ENCODE measurements at places on chromosomes 11 and 22. TPM values are rescaled to one million over a fixed set of nuclear protein-coding genes. Genes with fewer than 3 reads are reported as not detected.

DNA sequence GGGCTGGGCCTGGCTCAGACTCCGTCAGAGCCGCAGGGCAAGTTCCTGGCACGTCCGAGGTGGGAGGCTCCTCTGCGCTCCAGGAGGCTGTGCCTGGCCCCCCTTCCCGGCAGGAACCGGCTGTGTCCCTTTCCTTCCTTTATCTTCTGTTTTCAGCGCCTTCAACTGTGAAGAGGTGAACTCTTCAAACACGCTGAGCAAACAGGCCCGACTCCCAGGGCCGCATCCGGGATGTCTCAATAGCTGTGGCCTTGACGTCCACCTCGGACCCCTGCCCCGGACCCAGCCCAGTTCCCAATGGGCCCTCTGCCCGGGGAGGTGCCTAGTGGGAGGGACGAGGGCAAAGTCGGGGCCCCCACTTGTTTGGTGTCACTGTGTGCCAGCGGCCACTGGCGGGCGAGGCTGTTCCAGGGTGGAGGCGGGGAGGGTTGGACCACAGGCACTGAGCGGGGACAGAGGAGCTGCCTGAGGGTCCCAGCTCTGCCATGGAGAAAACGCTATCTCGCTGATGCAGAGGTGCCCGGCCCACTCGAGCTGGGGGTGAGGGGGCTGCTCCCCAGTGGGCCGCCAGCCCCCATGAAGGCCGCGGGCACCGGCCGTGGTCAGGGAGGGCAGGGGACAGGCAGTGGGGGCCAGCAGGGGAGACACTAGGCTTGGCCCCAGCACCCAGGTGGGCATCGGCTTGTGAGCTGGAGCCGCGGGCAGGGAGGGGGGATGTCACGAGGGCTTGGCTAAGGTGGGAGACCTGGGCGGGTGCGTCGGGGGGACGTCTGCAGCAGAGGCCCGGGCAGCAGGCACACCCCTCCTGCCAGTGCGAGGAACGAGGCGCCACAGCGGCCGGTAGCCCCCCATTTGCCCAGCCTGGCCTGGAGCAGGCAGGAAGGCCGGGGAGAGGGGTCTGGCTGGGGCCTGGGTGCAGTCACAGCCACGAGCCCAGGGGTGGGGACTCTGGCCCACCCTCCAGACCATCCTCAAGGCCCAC, 2.7 kb upstream of the MUC5B start:
- DNase-seq, result no peak

GRCh38 chr11:65221026-65221425, 39.3 kb downstream of the CAPN1 start:
- no peak for DNase-seq

DNA sequence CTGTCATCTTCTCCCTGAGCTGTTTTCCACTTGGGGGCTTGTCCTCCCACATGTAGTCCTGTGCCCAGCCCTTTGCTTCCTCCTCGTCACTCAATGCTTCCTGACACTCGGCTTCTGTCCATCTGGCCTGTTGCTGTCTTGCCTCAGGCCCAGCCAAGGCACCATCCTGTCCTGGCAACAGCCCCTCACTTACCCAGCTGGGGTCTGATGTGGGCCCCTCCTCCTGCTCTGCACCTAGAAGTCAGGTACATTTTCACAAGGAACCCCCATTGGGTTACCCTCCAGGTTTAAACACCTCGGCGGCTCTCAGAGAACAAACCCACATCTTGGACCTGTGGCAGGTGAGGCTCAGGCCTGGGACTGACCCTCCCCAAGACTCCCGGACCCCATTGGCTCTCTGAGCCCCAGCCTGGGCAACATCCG, 784.8 kb downstream of the TBC1D22A start:
- DNase-seq, result no peak

GRCh38 chr11:31262761-31263160, 106.8 kb downstream of the DCDC1 start:
- peak; percentile 62 for DNase-seq

- DNase-seq, result no peak
Observed at GRCh38 chr11:32030875-32031503, 59.9 kb upstream of the RCN1 start.

- DNase-seq, result peak; percentile 25
Observed at GRCh38 chr11:18700375-18700774, 1.8 kb downstream of the TMEM86A start.

GRCh38 chr11:17525570-17525969, 18.6 kb downstream of the USH1C start:
- no peak for DNase-seq

DNA sequence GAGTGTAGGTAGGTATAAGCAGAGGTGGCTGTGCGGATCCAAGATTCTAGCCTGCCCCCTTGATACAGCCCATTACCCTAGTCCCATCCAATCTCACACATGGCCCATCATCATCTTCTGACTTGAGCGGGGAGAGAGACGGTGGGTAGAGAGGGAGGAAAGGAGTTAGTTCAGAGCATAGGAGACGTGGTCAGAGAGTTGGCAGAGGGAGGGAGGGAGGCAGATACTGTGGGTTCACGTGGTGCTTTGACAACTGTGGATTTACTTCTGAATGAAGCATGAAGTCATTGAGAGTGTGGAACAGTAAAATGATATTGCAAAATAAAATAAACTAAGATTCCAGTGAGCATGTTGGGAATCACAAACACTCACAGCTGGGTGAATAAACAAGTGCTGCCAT, 31.4 kb upstream of the VPREB1 start:
- DNase-seq, result no peak

- peak; percentile 48 for DNase-seq
Observed at GRCh38 chr11:107716884-107717532, 5.2 kb upstream of the SLN start.

GRCh38 chr22:24392218-24392931, 35.0 kb upstream of the ADORA2A start:
- no peak for DNase-seq

DNA sequence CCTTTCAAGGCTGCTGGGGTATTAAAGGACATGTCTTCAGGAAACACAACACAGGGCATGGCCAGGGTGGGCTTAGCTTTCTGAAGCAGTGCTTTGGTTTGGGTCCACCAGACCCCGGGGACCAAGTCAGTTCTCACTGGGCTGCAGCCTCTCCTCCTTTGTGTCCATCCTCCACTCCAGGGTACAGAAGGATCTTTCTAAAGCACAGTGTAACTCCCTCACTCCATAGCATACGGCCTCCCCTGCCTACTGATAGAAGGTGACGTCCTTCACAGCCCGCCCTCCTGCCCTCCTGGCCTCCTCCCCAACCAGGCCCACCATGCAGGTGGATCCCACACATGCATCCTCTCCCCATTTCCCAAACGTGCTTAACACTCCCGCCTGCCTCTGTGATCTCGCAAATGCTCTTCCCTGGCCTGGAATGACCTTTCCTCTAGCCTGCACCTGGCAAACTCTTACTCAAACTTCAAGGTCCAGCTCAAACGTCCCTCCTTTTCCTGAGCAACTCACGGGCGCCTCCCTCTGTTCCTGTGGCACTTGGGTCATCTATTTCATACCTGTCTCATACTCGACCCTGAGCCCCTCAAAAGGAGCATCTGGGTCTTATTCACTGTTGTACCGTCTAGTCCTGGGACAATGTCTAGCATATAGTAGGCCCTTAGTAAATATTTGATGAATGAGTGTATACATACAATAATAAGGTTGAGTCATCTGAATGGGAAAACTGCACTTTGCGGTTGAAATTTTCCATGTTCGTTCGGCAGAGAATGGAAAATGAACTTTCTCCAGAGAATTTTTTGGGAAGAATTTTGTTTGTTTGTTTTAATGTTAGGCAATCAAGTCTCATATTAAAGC, 187.7 kb downstream of the EFCAB6 start:
- DNase-seq, result peak; percentile 11

GRCh38 chr22:31948002-31948401, 3.7 kb downstream of the YWHAH start:
- DNase-seq, result no peak

DNA sequence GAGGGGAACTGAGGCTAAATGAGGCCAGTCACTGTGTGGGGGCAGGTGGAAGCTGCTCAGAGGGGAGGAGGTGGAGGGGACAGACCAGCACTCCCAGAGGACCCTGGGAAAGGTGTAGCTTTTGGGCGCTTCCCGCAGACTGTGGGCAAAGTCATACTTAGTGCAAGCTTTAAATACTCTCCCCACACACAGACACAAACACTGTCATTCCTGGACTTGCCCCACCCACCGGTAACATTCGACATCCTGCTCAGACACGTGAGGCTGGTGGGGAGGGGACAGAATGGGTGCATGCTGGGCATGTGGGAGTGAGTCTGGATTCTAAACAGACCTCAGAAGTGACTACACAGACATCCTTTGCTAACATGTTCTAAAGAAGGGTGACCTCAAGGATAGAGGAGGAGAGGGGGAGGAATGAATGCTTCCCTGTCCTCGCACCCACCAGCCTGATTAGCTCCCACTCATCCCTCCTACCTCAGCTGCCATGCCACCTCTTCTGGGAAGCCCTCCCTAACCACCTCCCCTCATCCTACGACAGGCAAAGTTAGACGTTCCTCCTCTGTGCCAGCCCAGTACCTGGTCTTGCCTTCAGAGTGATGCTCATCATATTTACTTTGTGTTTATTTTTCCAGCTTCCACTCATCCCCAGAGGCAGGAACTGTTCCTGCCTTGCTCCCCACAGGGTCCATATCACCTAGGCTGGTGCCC, 22.2 kb downstream of the TSKU start:
- peak; percentile 48 for DNase-seq

GRCh38 chr11:73963861-73964260, 13.0 kb downstream of the DNAJB13 start:
- DNase-seq, result no peak

- DNase-seq, result peak; percentile 23
Observed at GRCh38 chr11:77046060-77046501, 11.9 kb downstream of the B3GNT6 start.

DNA sequence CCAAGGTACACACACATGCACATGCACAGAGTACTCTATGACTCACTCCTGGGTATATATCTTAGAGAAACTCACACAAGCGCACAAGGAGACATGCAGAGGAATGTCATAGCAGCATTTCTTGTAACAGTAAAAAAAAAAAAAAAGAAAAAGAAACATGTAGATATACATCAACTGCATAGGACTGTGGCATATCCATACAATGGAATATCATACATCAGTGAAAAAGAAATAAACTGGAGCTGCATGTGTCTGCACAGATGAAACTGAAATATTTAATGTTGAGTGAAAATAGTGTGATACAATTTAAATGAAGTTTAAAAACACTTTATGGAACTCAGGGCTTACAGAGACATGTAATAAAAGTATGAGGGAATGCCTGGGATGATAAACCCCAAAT, 46.4 kb downstream of the SYT13 start:
- DNase-seq, result no peak

GRCh38 chr11:17076517-17077239, 789 bp downstream of the RPS13 start:
- DNase-seq, result peak; percentile 3

DNA sequence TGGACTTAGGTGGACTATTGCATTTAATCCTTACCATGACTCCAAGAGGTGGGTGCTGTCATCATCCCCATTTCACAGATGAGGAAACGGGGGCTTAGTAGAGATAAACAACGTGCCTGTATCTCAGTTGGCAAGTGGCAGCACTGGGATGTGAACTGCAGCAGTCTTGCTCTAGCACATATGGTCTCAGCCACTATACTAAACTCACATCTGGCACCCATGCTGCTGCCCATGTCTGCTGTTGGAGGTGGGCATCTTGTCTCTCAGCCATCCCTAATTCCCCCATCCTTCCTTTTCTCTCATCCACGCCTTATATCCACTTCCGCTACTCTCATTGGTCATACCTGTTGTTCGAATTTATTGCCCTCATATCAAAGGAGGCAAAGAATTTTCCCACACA, 3.8 kb downstream of the PRG3 start:
- no peak for DNase-seq

- no peak for DNase-seq
Observed at GRCh38 chr11:8296872-8297271, 33.2 kb upstream of the LMO1 start.

- DNase-seq, result no peak
Observed at GRCh38 chr11:4185561-4185960, 91.0 kb downstream of the RRM1 start.

DNA sequence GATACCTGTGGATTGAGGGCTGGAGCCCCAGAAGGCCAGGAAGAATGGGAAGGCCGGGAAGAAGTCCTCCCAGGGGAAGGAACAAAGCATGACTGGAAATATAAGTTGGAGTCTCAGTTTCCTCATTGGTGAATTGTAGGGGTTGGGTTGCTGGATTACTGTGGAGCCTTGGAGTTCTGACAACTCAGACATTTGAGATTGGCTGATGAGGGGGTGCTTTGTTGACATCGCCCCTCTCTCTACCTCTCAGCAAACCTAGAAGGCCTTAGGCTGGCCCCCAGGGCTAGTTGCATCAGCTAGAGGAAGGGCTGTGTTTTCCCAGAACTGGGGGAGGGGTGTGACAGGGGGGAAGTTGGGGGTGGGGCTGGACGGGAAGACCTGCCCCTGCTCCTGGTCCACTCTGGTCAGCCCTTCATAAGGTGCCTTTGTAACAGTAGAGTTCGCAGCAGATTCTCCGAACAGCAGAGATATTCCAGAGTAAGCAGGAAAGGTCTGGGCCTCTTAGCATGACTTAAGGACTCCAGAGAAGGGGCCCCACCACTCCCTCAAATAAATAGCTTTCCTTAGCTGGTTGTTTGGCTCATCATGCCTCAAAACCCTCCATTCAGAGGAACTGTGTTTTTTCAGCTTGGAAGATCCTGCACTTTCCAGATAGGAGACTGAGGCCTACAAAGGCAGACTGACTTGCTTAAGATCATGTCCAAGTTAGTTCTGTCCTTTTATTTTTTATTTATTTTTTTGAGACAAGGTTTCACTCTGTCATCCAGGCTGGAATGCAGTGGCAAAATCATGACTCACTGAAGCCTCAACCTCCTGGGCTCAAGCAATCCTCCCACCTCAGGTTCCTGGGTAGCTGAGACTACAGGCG, 12.5 kb upstream of the THRSP start:
- peak; percentile 85 for DNase-seq

- DNase-seq, result no peak
Observed at GRCh38 chr11:22275600-22275999, 62.6 kb upstream of the SLC17A6 start.

Gene KIRREL3
- not detected for total RNA-seq

Gene SELENOO
- total RNA-seq, result 20.8 TPM

Gene SLC22A9
- total RNA-seq, result not detected

Gene RIMBP3C
- under 0.01 TPM for total RNA-seq

Gene HBB
- total RNA-seq, result not detected

Gene APOL6
- 6.1 TPM for total RNA-seq

Gene ANGPTL5
- not detected for total RNA-seq

Gene JAM3
- 0.26 TPM for total RNA-seq

Gene PIWIL4
- total RNA-seq, result 0.38 TPM

Gene CSNK2A3
- total RNA-seq, result 2.8 TPM

Gene SEPTIN3
- total RNA-seq, result under 0.01 TPM

Gene MISFA
- total RNA-seq, result 0.79 TPM

Gene MOGAT2
- not detected for total RNA-seq

Gene RBMXL2
- total RNA-seq, result not detected

Gene CFAP300
- total RNA-seq, result 4.7 TPM

Measured in bronchial epithelial cell (primary cell).